ENCODE measurements at places on chromosomes 16 and 17.
A peak's percentile ranks its signal among the peaks of the same experiment; 100 is the strongest.

GRCh38 chr17:19800571-19800970 lies 52.5 kb upstream of the ALDH3A1 start:
- DNase-seq = no peak

- DNase-seq = no peak
These were observed 53.6 kb downstream of the WNT3 start for GRCh38 chr17:46764709-46765401.

GRCh38 chr17:76383546-76384221 lies 725 bp upstream of the SPHK1 start:
- peak; percentile 12 for DNase-seq

DNA sequence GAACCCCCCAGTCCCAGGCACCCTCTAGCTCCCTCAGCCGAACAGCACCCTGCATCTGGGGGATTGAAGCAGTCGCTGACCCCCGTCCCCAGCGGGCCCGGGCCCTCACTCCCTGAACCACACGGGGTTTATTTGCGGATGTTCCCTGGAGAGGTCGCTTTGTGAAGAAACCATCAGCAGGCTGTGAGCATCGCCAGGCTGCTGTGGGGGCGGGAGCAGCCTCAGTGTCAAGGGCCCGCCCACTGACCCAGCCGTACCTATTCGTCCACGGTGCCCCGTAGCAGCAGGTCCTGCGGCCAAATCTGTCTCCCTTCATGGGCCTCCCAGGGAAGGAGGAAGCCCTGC lies 6.4 kb upstream of the RAB40C start:
- DNase-seq = no peak

DNA sequence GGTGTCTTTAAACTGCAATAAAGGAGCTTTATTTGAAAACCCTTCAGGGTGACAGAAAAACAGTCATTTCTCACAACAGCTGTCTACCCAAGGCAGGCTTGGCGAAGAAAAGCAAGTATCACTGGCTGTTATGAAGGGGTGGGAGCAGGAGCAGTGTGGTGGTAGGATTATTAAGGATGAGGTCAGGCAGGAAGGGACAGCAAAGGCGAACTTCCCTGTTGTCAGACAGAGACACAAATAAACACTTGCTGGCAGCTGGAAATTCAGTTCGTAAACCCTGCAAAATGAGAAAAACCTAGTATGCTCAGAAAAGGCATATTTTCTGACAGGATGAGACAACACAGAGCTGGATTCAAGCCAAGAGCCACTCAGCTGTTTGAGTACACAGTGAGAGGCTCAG lies 416.3 kb upstream of the CDH5 start:
- DNase-seq = no peak

Measured in CD4-positive, alpha-beta T cell treated with Interleukin-6 at 100 ng/mL for 8 hours (primary cell).